ENCODE measurements at places on chromosomes 1 and 21. TPM values are rescaled to one million over a fixed set of nuclear protein-coding genes. Genes with fewer than 3 reads are reported as not detected.

DNA sequence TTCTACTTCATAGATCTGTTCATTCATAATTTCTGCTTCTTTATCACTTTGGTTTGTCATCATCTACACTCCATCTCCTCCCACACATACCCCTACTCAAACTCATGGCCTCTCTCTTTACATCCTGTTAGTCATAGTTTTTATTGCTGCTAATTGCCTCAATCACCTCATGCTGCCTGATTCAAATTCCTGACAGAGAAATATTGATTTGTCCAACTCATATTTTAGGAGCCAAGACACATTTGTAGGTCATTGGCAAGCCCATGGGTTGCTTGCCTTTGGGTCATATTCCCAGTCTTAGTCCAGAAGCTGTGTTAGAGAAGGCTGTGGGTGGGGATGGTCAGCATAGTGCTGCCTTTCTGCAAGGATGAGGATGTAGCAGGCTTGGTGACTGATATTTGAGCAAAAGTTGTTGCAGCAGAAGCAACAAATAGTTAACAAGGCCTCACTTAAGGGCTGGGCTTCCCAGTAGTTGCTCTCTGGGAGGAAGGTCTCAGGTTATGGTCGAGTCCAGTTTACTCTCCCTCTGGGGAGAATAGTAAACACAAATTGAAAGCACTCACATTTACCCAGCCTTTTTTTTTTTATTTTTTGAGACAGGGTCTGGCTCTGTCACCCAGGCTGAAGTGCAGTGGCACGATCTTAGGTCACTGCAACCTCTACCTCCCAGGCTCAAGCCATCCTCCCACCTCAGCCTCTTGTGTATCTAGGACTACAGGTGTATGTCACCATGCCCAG lies 22.4 kb upstream of the EPS15 start:
- DNase-seq, result no peak

GRCh38 chr1:200972985-200973742 lies 50.4 kb downstream of the KIF21B start:
- no peak for DNase-seq

DNA sequence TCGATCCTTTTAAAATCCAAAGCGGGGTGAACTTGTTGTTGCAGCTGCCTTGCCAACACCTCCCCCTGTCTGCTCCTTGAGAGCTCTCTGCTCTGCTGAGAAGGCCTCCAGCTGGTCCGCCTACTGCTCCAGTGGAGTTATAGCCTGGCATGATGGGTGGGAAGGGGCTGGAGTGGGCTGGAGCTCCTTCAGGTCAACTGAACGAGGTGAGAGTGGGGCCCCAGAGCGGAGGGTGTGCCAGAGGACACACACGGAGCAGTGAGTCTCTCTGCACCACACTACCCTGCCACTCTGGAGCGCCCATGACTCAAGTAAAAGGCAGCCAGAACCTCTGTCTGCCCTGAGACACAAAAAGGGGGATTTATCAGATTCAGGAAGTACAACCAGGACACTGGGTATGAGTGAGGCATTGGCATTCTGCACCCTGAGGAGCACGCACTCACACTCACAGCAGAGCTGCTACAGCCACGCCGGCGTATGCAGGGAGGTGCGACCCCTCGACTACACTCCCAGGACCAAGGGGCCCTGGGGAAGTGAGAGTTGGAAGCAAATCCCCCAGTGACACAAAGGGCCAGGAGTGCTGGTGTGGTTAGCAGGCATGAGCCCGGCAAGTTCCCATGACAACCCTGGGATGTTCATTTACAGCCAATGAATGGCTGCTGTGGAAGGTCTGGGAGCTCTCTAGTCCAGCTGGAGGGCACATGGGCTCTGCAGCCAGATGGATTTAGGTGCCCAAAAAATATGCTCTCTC lies 28.0 kb upstream of the EVA1B start:
- no peak for DNase-seq

GRCh38 chr1:40766017-40766416 lies 17.6 kb upstream of the KCNQ4 start:
- DNase-seq, result no peak

DNA sequence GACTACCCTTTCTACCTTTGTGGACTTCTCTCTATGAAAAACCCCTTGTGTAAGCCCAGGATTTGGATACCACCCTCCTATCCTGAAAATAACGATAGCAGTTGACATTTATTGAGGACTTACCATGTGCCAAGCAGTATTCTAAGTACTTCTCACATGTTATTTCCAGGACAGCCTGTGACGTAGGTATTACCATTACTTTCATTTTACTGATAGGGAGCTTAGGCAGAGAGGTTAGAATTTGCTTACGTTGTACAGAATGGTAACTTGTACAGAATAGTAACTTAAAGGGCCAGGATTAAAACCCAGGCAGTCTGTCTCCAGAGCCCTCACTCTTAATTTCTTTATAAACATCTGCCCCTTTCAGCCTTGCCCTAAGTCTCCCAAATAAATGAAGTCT lies 138.3 kb downstream of the NTMT2 start:
- no peak for DNase-seq

GRCh38 chr21:44514218-44514520 lies 25.8 kb downstream of the KRTAP10-1 start:
- DNase-seq, result no peak

DNA sequence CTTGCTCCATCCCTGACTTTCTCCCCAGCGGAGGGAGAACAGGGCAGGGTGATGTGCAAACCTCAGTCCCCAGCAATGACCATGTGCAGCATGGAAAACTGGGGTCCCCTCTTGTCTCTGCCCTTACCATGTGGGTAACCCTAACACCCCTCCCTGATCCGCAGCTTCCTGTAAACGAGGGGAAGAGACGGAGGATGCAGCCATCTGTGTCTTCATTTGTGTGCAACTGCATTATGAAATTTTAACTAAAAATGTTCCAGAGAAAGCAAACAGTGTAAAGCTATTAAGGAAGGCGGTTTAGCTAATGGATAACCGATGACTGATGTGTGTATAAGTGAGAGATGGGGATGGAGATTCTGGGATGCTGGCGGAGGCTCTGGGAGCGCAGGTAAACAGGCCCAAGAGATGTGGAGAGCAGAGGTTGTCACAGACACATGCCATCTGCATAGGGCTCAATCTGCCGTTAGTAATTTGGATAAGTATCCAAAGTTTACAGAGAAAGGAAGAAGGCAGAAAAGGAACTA lies 206.6 kb downstream of the DSCAM start:
- DNase-seq, result no peak

DNA sequence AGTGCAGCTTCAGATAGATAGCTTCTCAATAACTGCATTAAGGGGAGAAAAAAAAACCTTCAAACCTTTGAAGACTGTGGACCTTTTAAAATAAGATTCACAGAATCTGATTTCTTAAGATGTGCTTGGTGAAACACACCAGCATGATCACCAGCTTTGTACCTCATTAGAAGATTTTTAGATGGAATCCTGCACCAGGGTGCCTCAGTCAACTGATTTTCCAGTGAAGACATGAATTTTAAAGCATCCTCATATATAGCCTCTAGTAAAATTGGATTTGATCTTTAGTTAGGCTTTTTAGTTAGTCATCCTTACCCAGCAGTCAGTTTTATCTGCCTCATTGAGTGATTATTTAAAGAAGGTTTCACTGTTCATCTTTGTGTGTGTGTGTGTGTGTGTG lies 208.6 kb upstream of the DEPDC1 start:
- DNase-seq, result no peak

GRCh38 chr1:1262071-1262470 lies 11.6 kb downstream of the UBE2J2 start:
- DNase-seq, result no peak

The LBR gene
- 93.8 TPM for polyA plus RNA-seq

The C1orf185 gene
- polyA plus RNA-seq, result not detected

The HJV gene
- not detected for polyA plus RNA-seq

Measured in right renal pelvis (tissue), 4 donors.